Kidney (tissue), 22 donors: ENCODE measurements at places on chromosomes 11 and 22. TPM values are rescaled to one million over a fixed set of nuclear protein-coding genes. Genes with fewer than 3 reads are reported as not detected.

The GGTLC3 gene
- 6.2 TPM for total RNA-seq

The OR4C46 gene
- not detected for total RNA-seq

The LRRC55 gene
- total RNA-seq = not detected

- DNase-seq = peak; percentile 17
Measured at GRCh38 chr11:80086496-80087055, 645.7 kb upstream of the TENM4 start.

GRCh38 chr22:43466710-43467109 is 54.9 kb downstream of the MPPED1 start:
- DNase-seq = no peak

DNA sequence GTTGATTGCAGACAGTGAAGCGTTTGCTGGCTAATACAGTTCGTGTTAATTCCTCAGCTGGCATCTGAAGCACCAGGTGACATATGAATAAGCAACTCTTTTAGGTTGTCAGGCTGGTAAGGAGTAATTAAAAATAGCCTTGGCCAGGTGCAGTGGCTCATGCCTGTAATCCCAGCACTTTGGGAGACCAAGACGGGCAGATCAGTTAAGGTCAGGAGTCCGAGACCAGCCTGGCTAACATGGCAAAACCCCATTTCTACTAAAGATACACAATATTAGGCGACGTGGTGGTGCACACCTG is 74.9 kb downstream of the CECR2 start:
- no peak for DNase-seq

- DNase-seq = no peak
Measured at GRCh38 chr22:41561335-41561734, 525 bp downstream of the CSDC2 start.

DNA sequence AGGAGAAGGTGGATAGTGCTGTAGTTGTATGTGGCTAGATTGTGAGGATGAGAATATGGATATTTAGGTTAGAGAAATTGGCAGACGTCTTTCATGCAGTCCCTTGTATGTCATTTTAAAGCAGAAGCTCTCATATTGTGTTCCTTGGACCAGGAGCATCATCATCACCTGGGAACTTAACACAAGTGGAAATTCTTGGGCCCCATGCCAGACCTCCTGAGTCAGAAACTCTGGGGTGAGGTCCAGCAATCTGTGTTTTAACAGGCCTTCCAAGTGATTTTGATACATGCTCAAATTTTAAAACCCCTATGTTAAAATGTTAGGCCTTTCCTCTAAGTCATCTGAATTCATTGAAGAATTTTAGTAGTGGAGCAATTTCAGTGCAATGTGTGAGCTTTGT is 34.8 kb downstream of the JHY start:
- DNase-seq = no peak

The SART1 gene
- total RNA-seq = 48.6 TPM

The CDHR5 gene
- 7.0 TPM for total RNA-seq

The ENTHD1 gene
- total RNA-seq = not detected

DNA sequence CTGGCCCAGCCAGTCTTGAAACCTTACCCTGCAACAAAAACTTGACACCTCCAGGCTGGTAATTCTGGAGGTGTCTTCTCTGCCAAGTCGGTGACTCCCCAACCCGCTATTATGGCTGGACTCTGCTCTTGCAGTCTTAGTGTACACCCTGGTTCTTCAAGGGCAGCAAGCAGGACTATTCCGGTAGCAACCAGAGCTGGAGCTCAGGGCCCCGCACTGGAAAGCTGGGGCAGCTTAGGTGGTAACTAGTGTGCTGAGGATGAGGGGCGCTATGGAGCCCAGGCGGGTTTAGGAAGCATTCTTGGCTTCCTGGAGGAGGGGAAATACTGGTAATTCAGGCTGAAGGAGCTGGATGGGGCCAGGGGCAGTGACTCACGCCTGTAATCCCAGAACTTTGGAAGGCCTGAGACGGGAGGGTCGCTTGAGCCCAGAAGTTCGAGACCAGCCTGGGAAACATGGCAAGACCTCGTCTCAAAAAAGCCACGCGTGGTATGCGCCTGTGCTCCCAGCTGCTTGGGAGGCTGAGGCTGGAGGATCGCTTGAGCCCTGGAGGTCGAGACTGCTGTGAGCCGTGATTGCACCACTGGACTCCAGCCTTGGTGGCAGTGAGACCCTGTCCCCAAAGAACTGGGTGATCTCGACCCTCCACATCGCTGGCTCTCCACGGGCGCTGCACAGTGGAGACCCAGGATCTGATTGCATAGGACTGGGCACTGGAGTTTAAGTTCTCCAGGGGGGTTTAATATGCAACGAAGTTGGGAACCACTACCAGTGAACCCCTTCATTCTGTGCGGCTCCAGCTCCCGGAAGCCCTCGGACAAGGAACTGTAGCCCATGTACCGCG is 10.6 kb upstream of the AIFM3 start:
- peak; percentile 41 for DNase-seq
